Vein endothelial cell (primary cell): ENCODE measurements at places on chromosomes 2 and 18. TPM values are rescaled to one million over a fixed set of nuclear protein-coding genes. Genes with fewer than 3 reads are reported as not detected.

TYW5 gene
- 6.5 and 8.9 TPM in 2 replicates for total RNA-seq

GKN2 gene
- 0.38 and 0.65 TPM in 2 replicates for total RNA-seq

SNRNP200 gene
- 51.3 and 53.6 TPM in 2 replicates for total RNA-seq

EVX2 gene
- not detected in 2 replicates for total RNA-seq

ABCA12 gene
- under 0.01 and 0.10 TPM in 2 replicates for total RNA-seq

MSTN gene
- 0.10 TPM in 1 of 2 replicates, not detected in the other for total RNA-seq

NYAP2 gene
- total RNA-seq: not detected in 2 replicates

COL6A3 gene
- total RNA-seq: 4.6 and 25.7 TPM in 2 replicates

PCARE gene
- total RNA-seq: not detected in 2 replicates

TRABD2A gene
- 1.1 and 2.0 TPM in 2 replicates for total RNA-seq

CCDC150 gene
- total RNA-seq: 6.2 and 10.3 TPM in 2 replicates
